Caki2 (cell line): ENCODE measurements at places on chromosomes 4 and X. TPM values are rescaled to one million over a fixed set of nuclear protein-coding genes. Genes with fewer than 3 reads are reported as not detected.
A peak's percentile ranks its signal among the peaks of the same experiment; 100 is the strongest.

MCF2 gene
- 0.54 TPM in 1 of 2 replicates, not detected in the other for total RNA-seq

CLNK gene
- not detected in 2 replicates for total RNA-seq

UTP14A gene
- 6.9 and 15.1 TPM in 2 replicates for total RNA-seq

ATP1B4 gene
- not detected in 2 replicates for total RNA-seq

- DNase-seq: no peak
These were observed 48.0 kb downstream of the USP46 start for GRCh38 chr4:52611030-52611555.

DNA sequence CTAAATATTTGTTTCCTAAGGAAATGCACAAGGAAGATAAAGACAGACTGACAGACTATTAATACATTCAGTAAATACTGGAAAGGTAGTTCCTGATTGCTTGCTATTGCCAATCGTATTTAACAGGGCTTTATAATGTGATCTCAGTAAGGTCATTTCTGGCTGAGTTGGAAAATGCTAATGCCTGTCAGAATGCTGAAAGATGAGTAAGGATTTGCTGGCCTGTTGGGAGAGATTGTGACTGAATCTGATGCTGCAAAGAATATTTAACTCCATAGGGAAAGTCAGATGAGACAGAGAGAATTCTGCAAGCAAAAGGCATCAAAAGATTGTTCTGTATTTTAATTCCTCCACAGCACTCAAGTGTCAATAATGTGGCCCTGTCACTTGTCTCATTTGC lies 169.0 kb downstream of the BEND2 start:
- DNase-seq: no peak

DNA sequence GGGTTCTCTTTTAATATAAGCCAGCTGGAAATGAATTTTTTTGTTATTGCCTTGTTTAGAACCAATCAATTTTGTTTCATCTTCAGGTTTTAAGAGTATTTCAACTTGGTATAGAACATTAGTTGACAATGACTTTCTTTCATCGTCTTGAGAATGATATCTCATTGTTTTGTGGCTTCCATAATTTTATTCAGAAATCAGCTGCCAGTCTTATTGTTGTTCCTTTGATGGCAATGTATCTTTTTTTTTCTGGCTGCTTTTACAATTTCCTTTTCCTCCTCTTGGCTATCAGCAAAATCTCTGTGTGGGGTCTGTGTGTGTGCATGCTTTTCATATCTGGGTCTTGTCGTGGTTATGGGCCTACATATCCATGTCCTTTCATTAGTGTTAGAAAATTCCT lies 1536.4 kb upstream of the TENM3 start:
- DNase-seq: peak; percentile 15

GRCh38 chr4:56040842-56041241 lies 92.1 kb downstream of the CEP135 start:
- DNase-seq: no peak

- no peak for DNase-seq
These were observed 17.5 kb downstream of the STX18 start for GRCh38 chr4:4524364-4524763.

DNA sequence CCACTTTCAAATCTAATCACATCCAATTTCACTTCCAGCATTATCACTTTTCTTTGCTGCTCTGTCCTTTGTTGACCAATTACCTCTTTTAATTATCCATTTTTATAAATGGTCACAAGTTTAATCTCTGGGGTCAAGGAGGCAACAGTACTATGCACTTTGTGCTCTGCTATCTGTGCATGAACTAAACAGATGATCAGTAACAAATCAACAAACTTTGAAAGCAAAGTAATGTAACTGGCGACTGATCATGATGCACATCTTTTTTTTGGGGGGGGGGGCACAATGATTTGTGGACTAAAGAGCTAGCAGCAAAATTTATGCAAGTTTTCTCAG lies 1.5 kb upstream of the SEC31A start:
- DNase-seq: no peak

DNA sequence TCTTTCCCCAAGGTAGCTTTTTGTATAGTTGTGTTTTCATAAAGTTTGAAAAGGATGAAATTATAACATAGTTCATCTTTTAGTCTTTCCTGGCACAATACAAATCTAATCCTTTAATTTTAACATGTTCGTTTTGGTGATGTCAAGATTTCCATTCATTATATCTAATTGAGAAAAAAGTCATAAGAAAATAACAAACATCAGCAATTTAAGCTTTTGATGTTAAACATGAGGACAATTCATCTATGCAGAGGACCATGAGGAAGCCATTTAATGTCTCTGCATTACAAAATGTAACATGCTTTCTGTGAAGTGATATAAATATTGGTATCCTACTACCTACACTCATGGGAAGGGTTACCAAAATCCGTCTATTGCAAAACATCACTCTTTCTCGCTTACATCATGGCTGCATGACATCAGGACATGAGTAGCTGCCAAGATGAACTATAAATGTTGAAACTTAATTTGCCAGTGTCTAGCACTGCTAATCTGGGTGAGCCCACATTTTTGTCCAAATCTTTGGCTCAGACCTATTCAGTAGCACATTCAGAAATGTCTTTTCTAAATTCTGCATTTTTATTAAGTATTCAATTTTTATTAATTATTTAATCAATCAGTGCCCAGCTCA lies 9.5 kb downstream of the EPGN start:
- DNase-seq: no peak

DNA sequence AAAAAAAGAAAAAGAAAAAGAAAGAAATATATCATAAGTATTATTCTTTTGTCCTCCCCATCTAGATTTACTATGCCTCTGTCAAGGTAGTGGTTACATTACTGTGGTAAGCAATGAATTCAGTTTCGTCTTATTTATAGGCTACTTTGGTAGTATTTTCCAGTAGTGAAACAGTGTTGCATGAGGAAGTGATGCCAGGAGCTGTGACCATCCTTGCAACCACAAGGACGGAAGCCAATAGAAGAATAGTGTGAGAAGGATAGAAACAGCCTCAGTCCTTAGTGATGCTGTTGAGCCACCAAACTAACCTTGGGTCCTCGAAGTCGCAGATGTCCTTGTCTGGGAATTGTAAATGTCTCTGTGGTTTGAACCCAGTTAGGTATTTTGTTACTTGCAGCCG lies 328.5 kb downstream of the PPP3CA start:
- no peak for DNase-seq

GRCh38 chr4:94523617-94524016 lies 71.9 kb downstream of the PDLIM5 start:
- DNase-seq: no peak

GRCh38 chr4:5958199-5958735 lies 60.0 kb downstream of the C4orf50 start:
- no peak for DNase-seq
